ENCODE measurements at places on chromosomes 6 and 20.

DNA sequence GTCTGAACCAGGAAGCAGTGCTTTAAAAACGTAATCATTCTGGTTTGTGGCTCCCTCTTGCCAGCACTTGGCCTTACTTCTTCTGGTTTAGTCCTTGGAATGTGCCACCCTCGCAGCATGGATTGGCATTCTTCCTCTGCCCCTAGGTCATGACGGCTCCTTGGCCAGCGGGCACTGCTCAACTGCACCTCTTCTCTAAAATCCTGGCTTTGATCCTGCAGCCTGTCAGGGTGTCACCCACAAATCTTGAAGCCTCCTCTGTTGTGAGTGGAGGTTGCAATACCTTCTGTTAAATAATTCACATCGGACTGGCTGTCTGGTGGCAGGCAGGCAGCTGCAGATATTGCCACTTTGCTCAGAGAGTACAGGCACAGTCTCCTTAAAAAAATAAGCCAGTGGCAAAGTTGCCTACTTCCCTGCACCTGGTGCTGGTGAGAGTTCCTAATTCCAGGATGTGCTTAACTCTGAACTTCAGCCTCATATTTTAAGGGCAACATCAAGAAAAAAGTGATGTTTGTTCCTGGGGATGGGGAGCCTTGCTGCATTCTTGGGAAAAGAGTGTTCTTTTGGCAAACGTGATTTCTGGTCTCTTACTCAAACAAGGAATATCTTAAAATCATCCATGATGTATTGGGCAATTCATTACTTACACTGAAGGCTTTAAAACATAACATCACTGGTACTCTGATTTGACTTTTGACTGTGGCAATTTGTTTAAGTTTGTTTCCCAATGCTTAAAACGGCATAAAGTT is 179.8 kb downstream of the FOXA2 start:
- no peak for DNase-seq

GRCh38 chr6:18048953-18049630 is 61.7 kb upstream of the KIF13A start:
- DNase-seq, result no peak

- DNase-seq, result no peak
These were observed 95.4 kb downstream of the CDH4 start for GRCh38 chr20:61347443-61347842.

- no peak for DNase-seq
These were observed 392.1 kb upstream of the HSF2 start for GRCh38 chr6:122007339-122007738.

- no peak for DNase-seq
These were observed 47.3 kb downstream of the ZFAND3 start for GRCh38 chr6:37866590-37867507.

DNA sequence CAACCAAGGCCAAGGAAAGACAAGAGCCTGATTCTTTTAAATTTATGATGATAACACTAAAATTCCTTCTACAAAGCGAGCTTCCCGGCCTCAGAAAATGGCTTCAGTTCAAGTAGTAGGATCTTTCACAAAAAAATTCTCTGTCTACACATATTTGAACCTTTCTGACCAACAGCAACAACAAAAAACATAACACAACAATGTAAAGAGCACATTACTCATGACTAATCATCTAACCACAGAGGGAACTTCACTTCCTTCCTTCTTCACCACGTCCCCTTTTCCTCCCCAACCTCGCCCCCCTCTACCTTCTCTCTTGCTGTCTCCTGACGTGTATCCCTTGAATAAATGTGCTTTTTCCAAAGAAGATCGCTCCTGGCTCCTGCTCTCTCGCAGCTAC is 228.2 kb downstream of the MYLK4 start:
- DNase-seq, result no peak

- DNase-seq, result no peak
These were observed 69.1 kb downstream of the FOXA2 start for GRCh38 chr20:22515264-22515663.

DNA sequence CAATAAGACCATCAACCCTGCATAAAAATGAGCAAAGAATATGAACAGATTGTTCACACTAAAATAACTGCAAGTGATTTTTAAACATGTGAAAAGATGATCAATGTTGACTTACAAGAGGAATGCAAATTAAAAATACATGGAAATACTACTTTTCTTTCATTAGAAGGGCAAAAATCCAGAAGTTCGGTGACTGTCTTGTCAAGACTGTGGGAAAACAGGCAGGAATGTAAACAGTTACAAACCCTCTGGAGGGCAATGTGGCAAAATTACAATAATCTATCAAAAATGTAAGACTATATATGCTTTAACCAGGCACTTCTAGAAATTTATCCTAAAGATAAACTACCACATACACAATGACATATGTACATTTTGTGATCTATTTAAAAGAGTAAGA is 86.7 kb downstream of the TNFAIP3 start:
- no peak for DNase-seq

DNA sequence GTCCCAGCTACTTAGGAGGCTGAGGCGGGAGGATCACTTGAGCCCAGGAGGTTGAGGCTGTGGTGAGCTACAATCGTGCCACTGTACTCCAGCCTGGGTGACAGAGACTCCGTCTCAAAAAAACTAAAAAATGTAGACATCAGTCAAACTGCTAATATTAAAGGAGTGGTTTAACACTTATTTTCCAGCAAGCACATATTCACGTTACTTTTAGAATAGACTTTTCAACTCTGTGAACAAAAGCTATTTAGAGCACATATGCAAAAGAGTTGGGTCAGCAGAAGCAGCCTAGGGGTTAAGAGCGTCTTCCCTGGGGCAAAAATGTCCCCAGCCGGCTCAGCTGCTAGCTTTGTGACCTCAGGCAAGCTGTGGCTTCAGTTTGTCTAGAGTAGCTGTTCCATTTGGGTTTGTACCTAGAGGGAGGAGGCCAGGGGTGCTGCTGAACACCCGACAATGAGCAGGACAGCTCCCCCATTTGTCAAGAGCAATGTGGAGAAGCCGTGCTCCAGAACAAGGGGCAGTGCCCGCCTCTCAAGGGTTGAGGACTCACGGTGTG is 62.5 kb upstream of the PTGIS start:
- no peak for DNase-seq

DNA sequence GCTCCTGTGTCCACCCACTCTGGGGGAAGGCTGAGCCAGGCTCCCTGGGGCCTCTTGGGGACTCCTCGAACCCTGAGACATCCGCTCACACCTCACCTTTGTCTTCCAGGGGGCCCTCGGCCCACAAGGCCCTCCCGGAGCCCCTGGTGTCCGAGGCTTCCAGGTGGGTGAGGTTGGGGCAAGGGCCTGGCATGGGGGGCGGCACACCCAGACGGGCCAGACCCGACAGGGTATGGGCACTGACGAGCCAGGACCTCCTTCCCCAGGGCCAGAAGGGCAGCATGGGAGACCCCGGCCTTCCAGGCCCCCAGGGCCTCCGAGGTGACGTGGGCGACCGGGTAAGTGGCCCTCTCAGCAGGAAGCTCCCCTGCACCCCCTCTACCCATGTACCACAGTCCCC is 13.4 kb downstream of the COL9A3 start:
- no peak for DNase-seq

GRCh38 chr20:60565083-60565482 is 606.9 kb downstream of the CDH26 start:
- DNase-seq, result no peak

GRCh38 chr6:153129873-153130514 is 1.1 kb downstream of the RGS17 start:
- DNase-seq, result no peak

GRCh38 chr6:107853230-107853629 is 29.1 kb upstream of the SCML4 start:
- DNase-seq, result no peak

GRCh38 chr6:127939442-127940066 is 38.7 kb upstream of the THEMIS start:
- no peak for DNase-seq

DNA sequence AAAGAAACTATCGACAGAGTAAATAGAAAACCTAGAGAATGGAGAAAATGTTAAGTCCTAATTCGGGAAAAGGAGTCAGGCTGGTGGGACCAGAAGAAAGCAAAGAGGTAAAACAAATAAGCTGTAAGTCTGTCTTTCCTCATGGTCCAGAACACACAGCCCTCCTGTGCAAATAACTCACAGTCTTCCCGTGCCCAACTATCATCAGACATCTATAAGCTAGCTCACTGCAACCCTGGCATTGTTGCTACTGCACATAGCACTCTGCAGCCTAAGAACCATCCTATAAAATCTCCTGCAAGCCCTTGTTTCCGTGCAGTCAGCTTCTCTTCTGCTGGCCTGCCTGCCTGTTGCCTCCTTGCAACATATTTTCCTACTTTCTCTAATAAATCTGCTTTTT is 17.4 kb downstream of the HLA-DRA start:
- DNase-seq, result no peak

GRCh38 chr20:58133020-58133808 is 95.2 kb downstream of the ANKRD60 start:
- no peak for DNase-seq

GRCh38 chr20:49821870-49822331 is 9.3 kb downstream of the SLC9A8 start:
- DNase-seq, result no peak

DNA sequence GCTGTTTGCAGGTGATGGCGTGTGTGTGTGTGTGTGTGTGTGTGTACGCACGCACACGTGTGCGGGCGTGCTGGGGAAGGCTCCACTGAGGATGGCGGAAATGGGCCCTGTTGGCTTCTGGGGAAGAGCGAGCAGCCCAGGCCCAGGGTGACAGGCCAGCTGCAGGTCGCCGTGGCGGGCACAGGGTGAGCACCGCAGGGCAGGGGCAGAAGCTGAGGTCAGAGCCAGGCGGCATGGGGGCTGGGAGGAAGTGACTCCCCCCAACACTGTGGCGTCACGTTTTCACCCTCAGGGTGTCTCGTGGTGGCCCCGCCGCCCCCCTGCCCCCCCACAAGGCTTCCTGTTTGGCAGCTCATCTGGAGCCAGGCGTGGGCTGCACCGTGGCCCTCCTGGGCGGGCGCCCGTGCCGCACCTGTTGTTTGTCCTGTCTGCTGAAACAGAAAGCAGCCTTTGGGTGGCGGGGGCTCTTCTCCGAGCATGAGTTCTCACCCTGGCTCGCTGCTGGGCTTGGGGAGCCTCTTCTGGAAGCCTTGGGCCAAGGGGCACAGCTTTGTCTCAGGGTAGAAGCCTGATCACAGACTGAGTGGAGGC is 7.1 kb downstream of the RBM38 start:
- DNase-seq, result no peak

DNA sequence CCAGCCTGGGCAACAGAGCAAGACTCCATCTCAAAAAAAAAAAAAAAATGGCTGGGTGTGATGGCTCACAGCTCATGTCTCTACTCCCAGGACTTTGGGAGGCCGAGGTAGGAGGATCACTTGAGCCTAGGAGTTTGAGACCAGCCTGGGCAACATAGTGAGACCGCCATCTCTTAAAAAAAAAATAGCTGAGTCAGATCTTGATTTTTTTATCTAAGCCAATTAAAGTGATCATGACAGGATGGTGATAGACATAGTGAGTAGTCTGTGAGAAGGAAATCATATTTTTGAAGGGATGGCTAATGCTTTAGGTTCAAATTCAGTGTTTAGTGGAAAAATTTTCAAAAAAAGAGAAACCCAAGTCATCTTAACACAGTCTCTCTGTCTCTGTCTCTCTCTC is 114.6 kb upstream of the JARID2 start:
- no peak for DNase-seq

- DNase-seq, result no peak
These were observed 43.6 kb downstream of the MDGA1 start for GRCh38 chr6:37653933-37654565.

GRCh38 chr6:34714663-34715062 is 18.1 kb upstream of the ILRUN start:
- DNase-seq, result no peak

DNA sequence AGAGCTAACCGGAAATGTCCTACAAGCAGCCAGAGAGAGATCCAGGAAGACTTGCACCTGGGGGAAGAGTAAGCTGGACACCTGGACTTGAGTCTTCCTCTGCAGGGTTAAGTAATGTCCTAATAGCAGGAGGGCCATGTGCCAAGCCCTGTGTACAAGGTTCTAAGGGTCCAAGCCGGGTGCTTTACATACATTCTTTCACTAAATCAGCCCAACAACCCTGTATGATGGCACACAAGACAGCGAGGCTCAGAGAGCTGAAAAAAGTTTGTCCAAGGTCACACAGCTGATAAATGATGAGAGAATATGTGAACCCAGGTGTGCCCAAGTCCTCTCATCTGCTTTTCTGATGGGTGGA is 215.1 kb upstream of the CDYL start:
- DNase-seq, result no peak

GRCh38 chr6:49563006-49563886 is 12.8 kb downstream of the C6orf141 start:
- DNase-seq, result no peak

DNA sequence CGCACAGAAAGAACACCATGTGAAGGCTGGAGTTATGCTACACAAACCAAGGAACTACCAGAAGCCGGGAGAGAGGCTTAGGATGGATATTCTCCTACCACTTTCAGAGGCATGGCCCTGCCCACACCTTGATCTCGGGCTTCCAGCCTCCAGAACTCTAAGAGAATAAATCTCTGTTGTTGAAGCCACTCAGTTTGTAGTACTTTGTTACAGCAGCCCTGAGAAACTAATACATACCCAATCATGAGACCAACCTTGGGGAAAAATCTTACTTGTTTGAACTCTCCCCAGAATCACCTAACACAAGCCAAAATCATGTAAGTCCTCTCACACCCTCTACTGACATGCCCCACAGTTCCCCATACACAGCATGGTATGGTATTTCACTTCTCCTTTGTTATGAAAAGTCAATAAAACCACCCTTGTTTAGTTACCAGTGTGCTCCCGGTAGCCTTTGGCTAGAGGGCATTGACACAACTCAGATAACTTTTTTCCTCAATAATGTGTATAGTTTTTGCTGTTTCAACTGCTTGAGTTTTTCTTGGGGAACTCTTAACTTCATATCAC is 40.7 kb upstream of the SLC2A12 start:
- DNase-seq, result no peak

GRCh38 chr6:165674155-165675029 is 11.4 kb upstream of the PDE10A start:
- DNase-seq, result no peak

DNA sequence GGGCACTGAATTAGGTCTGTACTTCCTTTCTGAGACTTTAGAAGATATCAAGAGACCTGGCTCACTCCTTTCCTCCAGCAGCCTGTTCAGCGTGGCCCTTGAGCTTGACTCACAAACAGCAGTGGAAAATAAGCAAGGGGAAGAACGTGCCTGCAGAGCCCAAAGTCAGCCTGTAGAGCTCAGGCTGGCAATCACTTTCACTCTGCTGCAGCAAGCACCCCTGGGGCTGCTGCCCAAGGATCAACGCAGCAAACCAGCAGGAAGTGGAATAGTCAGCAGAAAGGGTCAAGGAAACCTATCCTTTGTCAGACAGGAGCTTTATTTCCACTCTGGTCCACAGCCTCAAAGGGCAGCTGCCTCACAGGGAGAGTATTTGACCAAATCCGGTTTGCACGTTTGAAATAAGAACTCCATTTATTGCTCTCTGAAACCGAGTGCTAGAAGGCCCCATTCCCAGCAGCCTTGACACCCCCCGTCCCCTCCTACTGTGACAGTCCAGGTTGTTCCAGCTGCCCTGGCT is 77.4 kb downstream of the PRDM1 start:
- DNase-seq, result no peak

- no peak for DNase-seq
These were observed 52.9 kb upstream of the MLN start for GRCh38 chr6:33856655-33857054.

All from substantia nigra (tissue), 51 donors.